ENCODE measurements at places on chromosomes 6 and 20.

- DNase-seq = peak; percentile 36
Observed at GRCh38 chr6:129567374-129567773, 142.6 kb downstream of the ARHGAP18 start.

DNA sequence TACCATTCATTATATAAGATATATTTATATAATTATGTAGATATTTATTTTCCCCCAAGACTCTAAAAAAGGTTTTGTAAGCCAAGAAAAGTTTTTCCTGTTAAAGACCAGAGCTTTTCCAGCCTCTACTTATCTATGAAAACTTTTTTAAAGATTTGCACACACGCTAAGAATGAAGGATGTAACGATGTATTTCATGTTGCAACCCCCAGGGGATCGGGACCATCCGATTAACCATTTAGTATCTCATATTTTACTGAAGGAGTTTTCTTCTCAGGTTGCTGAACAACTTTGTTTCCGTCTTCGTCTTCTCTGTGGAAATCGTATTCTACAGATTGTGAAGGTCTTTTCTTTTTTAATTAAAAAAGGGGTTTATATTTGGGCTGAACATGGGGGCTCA lies 70.0 kb upstream of the SASH1 start:
- DNase-seq = no peak

DNA sequence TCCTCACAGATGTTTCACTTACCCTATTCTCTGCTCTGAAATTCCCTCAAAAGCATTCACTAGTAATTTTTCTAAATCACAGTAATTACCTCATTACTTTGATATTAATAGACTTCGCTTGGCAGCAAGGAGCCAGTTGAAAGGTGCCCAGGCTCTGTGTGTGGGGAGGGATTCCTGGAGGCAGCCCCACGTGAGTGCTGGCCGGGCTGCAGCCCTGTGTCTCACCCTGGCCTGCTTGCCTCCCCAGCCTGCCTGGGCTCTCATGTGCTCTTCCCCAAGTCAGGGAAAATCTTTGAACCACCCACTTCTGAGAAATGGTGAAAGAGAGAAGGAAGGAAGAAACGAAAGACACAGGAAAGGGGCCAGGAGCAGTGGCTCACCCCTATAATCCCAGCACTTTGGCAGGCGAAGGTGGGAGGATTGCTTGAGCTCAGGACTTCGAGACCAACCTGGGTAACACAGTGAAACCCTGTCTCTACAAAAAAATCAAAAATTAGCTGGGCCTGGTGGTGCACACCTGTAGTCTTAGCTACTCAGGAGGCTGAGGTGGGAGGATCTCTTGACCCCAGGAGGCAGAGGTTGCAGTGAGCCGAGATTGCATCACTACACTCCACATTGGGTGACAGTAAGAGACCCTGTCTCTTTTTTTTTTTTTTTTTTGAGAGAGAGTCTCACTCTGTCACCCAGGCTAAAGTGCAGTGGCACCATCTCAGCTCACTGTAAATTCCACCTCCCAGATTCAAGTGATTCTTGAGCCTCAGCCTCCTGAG lies 20.0 kb upstream of the SNTA1 start:
- no peak for DNase-seq

GRCh38 chr6:157760589-157761330 lies 62.3 kb upstream of the SNX9 start:
- DNase-seq = no peak
